ENCODE measurements at places on chromosomes 4 and X.

DNA sequence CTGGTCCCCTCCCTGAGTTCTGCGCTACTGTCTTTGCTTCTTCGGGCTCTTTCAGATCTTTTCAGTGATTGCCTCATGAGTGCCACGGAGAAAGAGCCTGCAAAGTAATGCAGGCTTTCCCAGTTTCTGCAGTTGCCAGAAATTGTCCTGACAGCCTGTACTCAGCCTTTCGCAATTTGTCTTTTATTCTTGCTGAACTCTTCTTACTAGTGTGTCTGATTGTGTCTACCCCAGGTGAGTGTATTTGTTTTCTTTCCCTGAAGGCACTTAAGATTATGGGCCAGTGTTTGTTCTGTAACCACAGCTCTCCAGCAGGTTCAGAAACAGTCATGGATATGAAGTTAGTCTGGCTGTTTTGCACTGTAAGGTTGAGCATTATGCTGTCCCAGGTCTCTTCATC is 47.1 kb downstream of the FAM193A start:
- DNase-seq = no peak

DNA sequence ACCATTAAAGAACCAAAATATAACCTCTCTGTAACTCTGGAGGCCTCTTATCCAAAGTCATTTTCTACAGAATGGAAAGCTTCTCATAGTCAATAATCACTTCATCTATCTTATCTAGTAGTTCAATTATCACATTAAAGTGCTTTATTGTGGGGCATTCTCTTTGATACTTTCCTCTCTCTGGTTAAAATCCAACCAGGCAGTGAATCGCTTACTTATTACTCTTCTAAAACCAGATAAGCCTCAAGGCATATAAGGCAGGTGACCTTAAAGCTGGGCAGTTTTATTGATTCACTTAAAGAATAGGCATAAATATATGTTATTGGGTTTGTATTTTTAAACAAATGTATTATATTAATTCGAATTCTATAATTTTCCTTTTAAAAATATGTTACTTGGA is 2162.1 kb upstream of the TENM3 start:
- no peak for DNase-seq

DNA sequence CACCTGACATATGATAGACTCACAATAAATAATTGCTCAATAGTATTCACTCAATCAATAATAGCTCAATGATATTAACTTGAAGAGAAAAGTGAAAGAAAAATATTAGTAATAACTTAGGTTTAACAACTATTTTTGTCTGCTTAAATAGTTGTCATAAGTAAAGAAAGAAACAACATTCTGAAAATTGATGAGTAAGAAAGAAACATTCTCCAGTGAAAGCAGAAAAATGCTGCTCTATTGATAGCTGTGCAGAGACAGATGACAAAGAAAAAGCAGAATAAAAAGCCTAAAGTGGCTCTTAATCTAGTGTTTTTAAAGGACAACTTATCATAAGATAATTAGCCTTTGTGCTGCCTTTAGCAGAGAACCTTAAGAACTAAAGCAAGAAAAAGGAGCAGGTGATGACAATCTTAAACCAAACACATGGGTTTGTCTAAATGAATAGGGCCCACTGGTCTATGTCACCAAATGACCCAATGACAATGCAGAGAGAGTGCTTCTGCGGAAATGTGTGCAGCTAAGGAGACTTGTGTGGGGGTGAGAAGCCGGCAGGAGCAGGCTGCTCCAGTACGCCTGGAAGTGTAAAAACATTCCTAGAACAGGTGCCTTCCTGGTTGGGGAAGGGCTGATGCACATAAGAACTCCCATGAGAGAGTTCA is 13.2 kb downstream of the HS3ST1 start:
- no peak for DNase-seq

- no peak for DNase-seq
These were observed 26.4 kb upstream of the TRIM60 start for GRCh38 chr4:165005352-165005925.

Data from hematopoietic multipotent progenitor cell (in vitro differentiated cells).